Spleen (tissue), 13 donors: ENCODE measurements at places on chromosomes 7 and 10. TPM values are rescaled to one million over a fixed set of nuclear protein-coding genes. Genes with fewer than 3 reads are reported as not detected.
A peak's percentile ranks its signal among the peaks of the same experiment; 100 is the strongest.

The CPED1 gene
- total RNA-seq: 49.5 TPM

The GNG11 gene
- total RNA-seq: 41.8 TPM

The ZNF425 gene
- 1.2 TPM for total RNA-seq

The CRYGN gene
- 1.5 TPM for total RNA-seq

DNA sequence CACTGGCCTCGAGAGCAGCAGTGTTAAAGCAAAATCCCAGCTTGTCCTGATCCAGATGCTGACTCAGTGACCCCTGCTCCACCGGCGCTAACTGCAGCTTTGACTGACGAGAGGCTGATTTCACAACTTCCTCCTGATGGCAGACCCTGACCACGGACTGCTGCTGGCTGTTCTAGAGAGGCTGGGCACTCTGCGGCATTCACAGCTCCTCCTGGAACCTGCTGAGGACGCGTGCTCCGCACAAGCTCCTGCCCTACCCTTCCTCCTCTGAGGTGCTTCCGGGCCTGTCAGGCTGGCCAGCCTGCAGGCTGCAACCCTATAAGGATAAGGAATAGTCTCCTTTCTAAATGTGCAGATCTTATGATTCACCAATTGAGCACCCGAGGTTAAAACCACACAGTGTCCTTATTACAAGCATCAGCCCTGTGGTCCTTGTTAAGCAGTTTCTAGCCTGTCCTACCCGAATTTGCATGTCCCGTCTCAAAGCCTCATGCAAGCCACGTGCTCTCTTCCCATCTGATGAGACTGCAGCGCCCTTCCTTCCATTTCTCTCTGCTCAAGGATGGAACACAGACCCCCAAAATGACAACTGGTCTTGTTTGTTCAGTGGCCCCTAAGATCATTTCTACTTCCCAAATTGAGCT, 35.5 kb upstream of the NCAPG2 start:
- no peaks in the 10 kb centered on the region for H3K27me3 ChIP-seq
- no peak for DNase-seq
- H3K27ac ChIP-seq: no peak overlapping the region
- peaks cover 100% of the 10 kb centered on the region for H3K36me3 ChIP-seq

- H3K4me3 ChIP-seq: peak overlapping the region; percentile 50
- H3K4me1 ChIP-seq: peaks cover 31% of the 10 kb centered on the region
- no peaks in the 10 kb centered on the region for H3K27me3 ChIP-seq
- DNase-seq: no peak
- no peak overlapping the region for H3K27ac ChIP-seq
- no peaks in the 10 kb centered on the region for H3K36me3 ChIP-seq
These were observed 5.1 kb downstream of the KAZALD1 start for GRCh38 chr10:101066896-101067355.

- H3K27me3 ChIP-seq: no peaks in the 10 kb centered on the region
- no peaks in the 10 kb centered on the region for H3K4me1 ChIP-seq
- no peak overlapping the region for H3K4me3 ChIP-seq
These were observed 175.7 kb downstream of the GFRA1 start for GRCh38 chr10:116097239-116097784.

- H3K36me3 ChIP-seq: no peaks in the 10 kb centered on the region
- peak overlapping the region; percentile 45 for H3K27ac ChIP-seq
- no peak for DNase-seq
These were observed 39.1 kb downstream of the CDK1 start for GRCh38 chr10:60817398-60817805.
